ENCODE measurements at places on chromosomes 3 and 15.
A peak's percentile ranks its signal among the peaks of the same experiment; 100 is the strongest.

DNA sequence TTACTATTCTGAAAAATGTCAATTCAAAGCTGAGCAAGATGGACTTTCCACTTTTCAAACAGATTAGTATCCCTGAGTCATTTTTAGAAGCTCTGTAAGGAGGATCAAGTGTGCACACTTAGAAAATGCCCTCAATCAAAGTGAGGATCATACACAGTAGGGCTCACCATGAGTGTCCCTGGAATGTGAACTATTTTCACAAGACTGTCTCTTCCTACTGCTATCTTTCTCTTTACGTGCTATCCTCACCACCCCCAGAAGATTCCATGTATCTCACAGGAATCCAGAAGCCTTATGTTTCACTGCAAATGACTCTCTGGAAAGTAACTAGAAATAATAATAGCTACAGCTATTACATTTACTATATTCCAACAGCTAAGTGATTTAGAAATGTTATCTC is 349.9 kb upstream of the TGFBR2 start:
- no peak for DNase-seq

DNA sequence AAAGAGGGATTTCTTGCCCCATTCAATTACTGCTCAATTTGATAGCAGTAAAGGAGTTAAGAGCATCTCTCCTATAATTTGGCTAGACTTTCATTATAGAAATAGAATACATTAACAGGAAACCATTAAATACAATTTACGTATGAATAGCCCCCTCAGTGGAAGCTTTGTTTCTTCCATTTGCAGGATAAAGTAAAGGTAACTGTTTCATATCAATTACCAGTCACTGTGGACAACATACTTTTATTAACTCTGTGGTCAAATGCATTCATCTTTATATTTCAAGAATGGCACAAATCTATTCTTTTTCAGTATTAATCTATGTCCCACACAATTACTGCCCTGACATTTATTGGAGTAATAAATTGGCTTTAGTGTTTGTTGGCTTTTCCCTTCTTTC is 613.4 kb downstream of the NLGN1 start:
- no peak for DNase-seq

GRCh38 chr3:58217209-58217811 is 6.5 kb upstream of the DNASE1L3 start:
- peak; percentile 12 for DNase-seq

DNA sequence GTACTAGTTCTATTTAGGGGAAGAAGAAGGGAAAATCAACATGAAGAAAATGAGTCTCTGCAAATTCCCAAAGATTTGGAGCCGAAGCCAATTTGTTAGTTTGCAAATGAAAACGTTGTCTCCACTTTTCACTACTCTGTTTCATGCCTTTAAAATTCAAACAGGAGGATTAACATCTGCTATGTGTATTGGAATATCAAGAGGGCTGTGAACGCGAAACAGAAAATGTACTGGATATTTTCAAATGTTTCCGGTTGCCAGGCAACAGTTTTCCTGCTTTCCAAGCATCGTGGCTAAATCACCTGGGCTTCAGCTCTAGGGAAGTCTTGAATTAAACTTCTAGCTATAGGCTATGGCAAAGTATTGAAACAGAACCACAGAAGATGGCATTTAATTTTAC is 172.8 kb downstream of the KCNMB2 start:
- no peak for DNase-seq

DNA sequence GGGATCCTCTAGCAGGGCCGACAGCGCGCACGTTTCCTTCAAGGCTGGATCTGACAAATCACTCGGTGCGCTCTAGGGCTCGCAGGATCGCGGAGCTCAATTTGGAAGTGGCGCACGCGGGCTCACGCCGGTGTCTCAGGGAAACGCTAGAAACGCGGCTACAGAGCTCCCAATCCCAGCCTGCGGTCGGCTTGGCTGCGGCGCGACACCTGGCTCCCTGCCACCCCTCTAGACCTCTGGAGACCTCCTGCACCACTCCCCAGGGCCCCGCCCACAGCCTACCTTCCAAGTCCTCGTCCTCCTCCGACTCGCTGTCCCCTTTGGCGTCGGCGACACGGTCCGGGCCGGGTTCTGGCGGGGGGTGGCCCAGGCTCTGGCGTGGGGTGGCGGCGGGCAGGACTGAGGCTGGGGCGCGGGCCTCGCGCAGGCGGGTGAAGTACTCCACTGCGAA is 596 bp downstream of the PRKAR2A start:
- DNase-seq = no peak

GRCh38 chr15:71386448-71387236 is 271.4 kb downstream of the THSD4 start:
- no peak for DNase-seq

DNA sequence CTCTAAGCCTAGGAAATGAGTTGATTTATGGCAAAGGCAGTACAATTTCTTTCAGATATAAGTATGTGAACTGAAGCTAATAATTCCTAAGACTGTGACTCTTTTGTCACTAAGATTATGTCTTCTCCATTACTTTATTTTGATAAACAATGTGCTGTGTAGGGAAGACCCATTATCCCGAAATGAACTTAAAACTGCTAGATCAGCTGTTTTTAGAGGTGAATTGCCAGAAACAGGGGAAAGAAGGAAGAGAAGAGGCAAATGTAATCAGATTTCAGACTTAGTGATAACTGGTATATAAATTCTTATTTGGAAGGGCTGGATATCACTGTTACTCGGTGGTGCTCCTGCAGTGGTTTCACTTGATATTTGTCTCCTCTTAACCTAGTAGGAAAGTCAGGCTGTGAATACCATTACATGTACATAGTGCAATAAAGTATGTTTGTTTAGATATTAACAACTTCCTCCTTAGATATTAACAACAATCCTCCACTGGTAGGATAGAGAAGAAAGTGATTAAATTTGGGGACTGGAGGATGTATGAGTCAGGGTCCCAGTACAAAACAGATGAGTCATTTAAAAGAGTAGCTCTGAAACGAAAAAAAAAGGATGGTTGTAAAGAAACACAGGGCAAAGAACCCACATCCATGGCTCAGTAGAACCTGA is 338.5 kb upstream of the KCNH8 start:
- no peak for DNase-seq

- no peak for DNase-seq
These were observed 75.9 kb downstream of the VGLL4 start for GRCh38 chr3:11567516-11568467.

- no peak for DNase-seq
These were observed 78.0 kb upstream of the SLC6A6 start for GRCh38 chr3:14324224-14324944.

- no peak for DNase-seq
These were observed 722.1 kb upstream of the DPPA4 start for GRCh38 chr3:110059431-110059830.

DNA sequence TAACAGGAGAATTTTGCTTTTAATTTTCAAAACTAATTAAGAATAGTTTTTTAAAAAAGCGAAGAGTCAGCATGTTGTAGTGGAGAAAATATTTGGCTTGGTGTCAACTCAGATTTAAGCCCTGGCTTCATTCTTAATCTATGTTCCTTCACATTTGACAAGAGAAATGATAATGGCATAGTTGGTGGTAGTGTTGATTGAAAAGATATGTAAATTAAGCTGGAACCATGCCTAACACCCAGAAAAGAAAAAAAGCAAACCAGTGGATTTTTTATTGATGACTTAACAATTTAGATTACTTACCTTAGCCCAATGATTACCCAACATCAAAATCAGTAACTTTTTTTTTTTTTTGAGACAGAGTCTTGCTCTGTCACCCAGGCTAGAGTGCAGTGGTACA is 27.4 kb downstream of the TCAIM start:
- DNase-seq = no peak

DNA sequence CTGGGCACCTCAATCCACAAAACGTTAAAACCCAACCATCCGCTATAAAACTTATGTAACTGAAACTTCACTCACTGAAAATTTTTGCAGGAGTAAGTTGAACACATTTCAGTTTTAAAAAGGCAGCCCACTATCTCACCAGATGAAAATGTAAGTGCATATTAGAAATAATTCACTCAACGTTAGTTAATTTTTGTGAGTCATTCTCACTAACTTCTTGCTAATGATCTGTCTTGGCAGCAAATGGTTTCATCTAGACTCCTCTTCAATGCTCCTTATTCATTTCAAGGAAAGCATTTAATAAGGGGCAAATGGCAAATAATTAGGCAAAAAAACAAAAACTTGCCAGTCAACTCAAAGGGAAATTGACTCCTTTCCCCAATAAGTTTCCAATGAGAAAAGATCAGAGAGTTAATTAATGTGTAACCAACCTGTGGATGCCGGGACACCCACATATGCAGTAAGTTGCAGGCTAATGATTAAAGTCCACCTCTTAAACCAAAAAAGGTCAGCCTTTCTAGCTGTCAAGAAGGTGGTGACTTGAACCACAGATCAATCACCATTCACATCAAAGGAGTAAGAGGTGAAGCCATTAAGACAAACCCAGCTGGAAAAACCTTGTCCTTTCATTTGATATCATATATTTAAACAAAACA is 22.9 kb upstream of the PRICKLE2 start:
- no peak for DNase-seq

DNA sequence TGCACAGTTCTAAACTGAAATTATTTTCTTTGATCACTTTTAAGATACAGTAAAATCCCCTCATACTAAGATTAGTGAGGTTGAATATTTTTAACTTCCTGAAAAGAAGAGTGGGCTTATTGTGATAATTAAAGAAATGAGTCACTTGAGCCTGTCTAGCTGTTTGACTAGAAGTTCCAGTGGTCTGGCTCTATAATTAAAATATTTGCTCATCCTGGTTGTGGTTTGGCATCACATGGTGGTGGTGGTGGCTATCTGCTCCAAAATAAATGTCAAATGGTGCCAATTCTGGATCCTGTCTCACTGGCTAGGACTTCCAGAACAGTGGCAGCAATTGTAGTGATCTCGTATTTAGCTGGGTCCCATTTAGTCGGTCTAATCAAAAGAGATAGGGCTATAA is 8.6 kb upstream of the TEX9 start:
- no peak for DNase-seq

DNA sequence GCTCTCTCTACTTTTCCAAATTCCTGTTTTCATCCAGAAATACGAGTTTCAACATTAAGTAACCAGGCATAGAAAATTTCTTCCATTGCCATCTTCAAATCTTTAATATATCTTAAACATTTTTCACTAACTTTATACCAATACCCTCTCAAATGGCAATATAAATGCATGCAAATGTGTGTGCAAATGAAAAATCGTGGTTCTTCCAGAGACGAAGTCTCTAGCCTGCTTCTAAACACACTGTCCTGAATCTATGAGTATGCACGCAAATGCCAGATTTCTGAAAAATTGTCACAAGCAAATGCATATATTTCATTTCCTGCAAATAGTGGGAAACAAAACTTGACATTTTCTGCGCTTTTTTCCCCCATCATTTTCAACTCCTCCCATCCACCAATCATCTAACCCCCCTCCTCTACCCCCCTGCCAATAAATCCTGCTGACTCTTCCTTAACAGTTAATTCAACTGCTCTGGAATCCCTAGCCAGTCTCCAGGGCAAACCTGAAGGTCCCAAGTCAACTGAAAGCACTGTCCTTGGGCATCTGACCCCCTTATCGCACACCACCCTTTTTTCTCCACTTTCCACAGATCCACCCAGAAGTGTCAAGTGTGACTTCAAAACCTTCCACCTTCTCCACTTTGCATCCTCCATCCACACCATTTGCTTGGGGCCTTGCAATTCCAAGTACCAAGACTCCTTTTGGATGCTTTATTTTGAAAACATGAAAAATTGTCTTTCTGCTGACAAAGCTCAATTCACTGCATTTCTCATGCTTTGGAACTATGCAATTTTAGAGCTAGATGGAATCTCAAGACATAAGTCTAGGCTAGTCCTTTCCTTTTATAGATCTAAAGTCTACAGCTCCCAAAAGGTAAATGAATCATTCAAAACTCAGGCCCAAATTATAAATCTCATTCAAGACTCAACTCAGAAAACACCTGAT is 144.7 kb downstream of the OSBPL10 start:
- DNase-seq = no peak

GRCh38 chr3:138445236-138445635 is 10.8 kb downstream of the ESYT3 start:
- no peak for DNase-seq

DNA sequence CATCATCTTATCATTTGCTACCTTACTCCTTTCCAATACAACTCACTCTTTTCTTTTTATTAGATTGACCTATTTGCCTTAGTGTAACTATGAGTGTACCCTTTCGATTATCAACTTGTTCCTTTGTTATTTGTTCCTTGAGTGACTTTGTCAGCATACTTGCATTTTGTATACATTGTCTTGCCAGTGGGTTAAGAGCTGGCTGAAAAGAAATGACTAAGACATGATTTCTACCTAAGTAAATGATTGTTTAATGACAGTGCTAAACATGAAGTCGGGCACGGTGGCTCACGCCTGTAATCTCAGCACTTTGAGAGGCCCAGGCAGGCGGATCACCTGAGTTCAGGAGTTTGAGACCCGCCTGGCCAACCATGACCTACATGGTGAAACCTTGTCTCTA is 1042.3 kb downstream of the TBL1XR1 start:
- no peak for DNase-seq

DNA sequence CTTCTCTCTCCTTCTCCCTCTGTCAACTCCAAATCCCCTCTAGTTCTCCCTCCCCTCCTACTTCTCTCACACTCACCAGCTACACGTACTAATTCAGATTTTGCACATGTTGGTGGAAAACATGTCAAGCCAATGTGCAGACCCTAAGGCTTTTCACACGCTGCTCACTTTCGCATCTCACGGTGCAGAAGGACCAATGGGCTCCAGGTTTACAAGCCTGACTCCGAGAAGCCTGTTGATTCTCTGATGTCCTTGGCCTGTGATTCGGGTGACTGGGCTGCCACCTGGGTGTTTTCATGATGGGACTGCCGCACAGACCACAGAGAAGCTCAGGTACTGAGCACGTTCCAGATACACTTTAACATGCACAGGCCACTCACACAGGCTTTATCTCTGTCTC is 3.7 kb downstream of the FOXL2NB start:
- no peak for DNase-seq

- DNase-seq = no peak
These were observed 27.3 kb upstream of the RAD18 start for GRCh38 chr3:8990266-8991215.

DNA sequence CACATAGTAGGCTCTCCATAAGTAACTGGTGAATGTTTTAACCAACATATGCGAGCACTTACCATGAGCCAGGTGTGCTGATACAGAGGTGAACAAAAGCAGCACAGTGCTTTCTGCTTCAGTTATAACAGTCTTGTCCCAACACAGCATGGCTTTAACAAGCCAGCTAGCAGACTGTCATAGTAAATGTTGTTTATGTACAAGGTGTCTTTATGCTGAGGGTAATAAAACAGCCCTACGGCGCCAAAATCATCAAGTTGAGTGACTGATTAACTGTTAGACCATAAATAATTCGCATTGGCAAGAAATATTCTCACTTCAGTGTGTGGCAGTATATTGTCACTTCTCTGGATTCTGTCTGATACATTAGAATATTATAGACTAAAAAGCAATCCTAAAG is 646.0 kb upstream of the CFAP20DC start:
- DNase-seq = no peak

GRCh38 chr3:53169045-53169831 is 8.2 kb downstream of the PRKCD start:
- DNase-seq = no peak

DNA sequence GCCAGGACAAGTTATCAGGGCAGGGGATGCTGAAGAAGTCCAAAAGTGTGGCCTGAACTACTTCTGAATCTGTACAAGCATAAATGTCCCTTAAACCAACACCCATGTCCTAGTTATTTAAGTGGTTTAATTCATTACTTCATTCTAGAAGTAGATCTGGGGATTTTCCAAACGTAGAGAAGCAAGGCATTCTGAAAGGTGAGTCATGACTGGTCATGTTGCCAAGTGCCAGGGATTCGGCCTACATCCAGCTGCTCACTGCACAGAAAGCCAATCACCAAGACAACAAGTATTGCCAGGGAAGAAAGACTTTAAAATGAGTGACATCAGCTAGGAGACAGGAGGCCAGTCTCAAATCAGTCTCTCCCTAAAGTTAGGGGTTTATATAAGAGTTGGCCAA is 396.6 kb downstream of the GABRB3 start:
- DNase-seq = no peak
